Cerebellar cortex (tissue), 1 donor: ENCODE measurements at places on chromosomes 11 and 22.
A peak's percentile ranks its signal among the peaks of the same experiment; 100 is the strongest.

GRCh38 chr22:50621948-50622722, 5.8 kb downstream of the ARSA start:
- DNase-seq = peak; percentile 30

DNA sequence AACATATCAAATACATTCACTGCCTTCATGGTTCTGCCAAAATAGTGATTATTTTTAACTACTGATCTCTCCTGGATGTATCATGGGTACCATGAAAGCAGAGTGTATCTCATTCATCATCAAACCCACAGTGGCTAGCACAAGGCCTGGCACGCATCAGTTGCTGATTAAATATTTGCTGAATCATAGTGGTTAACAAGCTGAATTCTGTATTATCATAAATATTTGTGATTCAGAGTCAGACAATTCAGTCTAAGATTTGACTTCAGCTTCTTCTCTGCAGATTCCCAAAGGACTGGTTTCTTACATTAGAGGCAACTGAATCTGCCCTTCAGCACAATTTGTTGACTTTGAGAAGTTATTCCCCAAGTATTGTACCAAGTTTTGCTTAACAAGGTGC, 715.8 kb upstream of the LRRC4C start:
- no peak for DNase-seq

DNA sequence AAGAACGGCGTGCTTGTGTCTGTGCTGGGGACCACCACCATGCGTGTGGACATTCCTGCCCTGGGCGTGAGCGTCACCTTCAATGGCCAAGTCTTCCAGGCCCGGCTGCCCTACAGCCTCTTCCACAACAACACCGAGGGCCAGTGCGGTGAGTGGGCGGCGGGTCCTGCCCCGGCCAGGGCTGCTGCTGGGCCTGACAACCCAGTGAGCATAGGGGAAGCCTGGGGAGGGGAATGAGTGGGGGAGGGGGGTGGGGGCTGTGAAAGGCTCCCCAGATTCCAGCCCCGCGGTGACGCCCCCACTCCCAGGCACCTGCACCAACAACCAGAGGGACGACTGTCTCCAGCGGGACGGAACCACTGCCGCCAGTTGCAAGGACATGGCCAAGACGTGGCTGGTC, 31.9 kb downstream of the MUC5B start:
- no peak for DNase-seq

DNA sequence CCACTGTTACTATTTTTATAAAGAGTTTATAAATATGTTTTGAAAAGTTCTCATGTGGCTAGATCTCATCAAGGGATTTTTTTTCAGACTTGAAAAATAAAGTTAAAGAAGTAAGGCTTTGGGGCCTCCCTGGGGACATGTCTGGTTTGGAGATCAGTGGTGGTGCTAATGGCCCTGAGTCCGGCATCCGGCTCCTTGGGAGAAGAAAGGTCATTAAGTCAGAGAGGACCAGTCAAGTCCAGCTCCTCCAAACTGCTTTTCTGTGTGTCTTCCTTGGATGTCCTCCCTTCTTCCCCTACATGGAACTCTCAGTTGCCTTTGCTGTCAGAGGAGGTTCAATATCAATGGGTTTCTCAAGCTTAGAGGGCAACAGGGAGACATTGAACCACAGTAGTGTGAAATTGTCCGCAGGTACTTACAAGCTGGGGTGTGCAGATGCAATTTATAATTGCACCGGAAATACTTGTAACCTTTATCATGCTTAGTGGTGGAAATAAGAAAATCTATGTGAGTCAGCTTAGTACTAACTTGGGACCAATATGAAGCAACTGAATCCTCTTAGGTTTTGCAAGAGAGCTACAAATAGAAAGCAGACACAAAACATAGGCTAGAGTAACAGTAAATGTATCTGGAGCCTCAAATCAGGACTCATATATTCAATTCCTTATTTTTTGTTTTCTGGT, 144.3 kb downstream of the TEAD1 start:
- no peak for DNase-seq

DNA sequence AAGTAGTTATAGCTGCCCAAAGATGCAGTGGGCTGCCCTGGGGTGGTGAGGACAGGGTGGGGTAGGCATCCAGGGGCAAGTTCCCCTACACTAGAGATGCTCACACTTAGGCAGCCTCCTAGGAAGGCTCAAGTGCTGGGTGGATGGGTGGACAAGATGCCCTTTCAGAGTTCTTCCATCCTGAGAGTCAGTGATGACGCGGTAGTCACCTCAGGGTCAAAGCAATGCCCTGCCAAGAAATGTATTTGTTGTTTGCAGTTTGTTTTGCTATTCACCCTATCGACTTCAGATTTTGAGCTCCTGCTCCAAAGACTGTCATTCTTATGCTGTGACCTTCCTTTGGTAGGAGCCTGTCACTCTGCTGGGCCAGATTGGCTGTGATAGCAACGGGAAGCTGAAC, 18.9 kb downstream of the POLA2 start:
- DNase-seq = no peak

DNA sequence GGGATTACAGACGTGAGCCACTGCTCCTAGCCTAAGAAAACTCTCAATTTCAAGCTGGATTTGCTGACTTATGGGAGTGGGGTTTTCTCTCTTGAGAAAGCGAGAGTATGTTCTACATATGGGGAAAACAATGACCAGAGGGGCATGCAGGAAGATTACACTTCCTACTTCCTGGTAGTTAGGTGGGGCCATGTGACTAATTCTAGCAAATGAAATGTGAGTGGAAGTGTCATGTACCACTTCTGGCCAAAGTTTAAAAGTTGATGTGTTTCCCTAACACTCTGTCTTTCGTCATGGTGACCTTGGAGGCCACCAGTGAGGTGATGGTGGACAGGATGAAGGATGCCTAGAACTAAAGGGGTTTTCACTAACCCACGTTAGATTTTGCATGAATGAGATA, 50.5 kb downstream of the PARVG start:
- no peak for DNase-seq

GRCh38 chr11:110455718-110456117, 26.0 kb downstream of the FDX1 start:
- DNase-seq = no peak

DNA sequence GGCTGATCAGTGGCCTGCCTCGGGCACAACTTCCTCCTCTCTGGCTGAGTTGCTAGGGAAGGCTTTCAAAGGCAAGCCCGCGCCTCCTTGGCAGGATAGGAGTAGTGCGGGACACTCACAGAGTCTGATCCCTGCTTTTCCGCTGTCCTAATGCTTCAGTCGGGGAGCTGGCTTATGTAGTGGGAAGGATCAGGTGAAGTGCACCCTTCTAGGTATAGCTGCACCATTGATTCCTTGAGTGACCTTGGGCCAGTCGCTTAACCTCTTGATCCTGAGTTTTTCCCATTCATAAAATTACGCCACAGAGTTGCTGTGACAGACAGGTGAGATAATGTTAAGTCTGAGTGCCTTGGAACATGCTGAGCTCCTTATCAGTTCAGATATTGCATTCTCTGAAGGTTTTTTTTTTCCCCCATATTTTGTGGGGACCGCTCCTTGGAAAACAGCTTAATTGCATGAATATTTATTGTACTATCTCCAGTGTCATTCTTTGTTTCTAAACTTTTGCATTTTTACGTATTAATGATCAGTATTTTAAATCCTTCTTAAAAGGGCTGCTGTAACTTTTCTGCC, 961 bp downstream of the IPO7 start:
- no peak for DNase-seq

DNA sequence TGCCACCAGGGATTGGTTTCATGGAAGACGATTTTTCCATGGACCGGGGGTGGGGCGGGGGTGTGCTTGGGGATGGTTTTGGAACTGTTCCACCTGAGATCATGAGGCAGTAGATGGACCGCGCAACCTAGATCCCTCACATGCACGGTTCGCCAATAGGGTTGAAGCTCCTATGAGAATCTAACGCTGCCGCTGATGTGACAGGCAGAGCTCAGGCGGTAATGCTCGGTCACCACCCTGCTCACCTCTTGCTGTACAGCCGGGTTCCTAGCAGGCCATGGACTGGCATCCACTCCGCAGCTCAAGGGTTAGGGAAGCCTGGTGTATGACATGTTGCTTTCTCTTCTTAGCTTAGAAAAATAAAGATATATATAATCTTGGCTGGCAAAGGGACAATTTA, 22.0 kb downstream of the RBX1 start:
- DNase-seq = no peak

DNA sequence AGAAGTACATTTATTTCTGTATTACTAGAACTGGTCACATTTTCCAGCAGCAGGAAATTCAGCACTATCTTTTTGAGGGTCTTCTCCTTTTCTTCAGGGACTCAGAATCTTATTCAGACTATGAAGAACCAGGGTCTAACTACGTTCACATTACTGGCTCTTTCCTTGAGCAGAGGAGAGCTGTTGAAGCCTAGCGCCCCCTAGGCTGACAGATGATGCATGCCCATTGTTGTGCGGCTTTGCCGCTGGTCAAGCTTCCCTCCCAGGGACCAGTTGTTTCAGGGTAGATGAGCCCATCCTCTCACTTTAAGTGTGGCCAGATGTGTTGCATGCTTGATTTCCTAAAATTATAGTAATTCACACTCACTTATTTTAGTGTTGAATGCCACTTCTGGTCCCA, 168.2 kb upstream of the PDGFD start:
- DNase-seq = no peak

DNA sequence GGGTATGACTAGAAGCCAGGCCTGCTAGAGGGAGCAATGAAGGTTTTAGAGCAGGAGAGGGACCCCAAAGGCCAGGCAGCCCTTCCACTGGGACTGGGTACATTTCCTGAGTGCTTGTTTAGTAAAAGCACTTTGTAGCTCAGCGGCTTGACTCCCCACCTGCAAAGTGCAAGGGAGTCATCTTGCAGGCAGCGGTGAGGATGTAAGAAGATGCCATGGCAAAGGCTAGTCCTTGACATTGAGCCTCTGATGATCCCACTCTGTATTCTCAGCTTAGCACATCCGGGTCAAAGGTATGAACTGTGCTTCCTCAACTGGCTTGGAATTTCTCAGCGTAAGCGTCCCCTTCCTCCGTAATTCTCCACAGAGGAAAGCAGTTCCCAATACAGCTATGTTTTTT, 3.1 kb upstream of the UBE2L3 start:
- no peak for DNase-seq

- DNase-seq = peak; percentile 34
Observed at GRCh38 chr22:48146426-48146825, 1384.0 kb downstream of the TBC1D22A start.

DNA sequence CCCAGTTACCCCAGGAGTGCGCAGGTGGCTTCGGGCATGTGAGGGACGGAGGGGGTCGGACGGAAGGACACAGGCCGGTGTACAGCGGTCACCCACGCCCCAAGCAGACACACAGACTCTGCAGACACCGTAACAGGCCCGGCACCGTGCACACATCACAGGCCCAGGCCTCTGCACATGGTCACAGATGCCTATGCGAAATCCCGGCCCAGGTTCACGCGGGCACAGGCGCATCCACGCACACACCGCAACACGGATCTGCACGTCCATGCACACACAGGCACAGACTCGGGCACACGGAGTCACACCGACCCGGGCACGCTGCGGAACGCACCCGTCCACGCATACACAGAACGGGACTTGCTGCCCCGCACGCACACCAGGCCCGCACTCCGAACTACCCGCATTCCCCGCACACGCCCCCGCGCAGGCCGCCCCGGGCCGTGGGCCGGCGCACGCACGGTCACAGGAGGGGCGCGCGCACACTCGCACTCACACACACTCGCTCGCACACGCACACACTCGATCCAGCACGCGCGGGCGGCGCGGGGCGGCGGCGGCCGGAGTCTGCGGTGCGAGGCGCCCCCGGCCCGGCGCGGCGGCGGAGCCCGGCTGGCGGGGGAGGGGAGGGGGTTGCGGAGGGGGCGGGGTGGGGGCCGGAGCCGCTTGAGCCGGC, at the start of gene MGAT3:
Gene MGAT3 (plus strand): TSS at position 491 of the 676 bp plus-strand sequence. CDS start 30,336 bp downstream, outside the sequence.
- DNase-seq = no peak

DNA sequence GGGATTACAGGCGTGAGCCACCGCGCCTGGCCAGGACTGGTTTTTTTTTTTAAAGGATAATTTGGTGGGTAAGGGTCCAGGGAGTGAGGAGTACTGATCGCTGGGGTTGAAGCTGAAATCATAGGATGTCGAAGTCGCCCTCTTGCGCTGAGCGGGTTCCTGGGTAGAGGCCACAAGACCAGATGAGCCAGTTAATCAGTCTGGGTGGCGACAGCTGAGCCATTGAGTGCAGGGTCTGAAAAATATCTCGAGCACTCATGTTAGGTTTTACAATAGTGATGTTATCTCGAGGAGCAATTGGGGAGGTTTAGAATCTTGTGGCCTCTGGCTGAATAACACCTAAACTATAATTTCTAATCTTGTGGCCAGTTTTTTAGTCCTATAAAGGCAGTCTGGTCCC, 7.8 kb downstream of the APOL5 start:
- DNase-seq = no peak

DNA sequence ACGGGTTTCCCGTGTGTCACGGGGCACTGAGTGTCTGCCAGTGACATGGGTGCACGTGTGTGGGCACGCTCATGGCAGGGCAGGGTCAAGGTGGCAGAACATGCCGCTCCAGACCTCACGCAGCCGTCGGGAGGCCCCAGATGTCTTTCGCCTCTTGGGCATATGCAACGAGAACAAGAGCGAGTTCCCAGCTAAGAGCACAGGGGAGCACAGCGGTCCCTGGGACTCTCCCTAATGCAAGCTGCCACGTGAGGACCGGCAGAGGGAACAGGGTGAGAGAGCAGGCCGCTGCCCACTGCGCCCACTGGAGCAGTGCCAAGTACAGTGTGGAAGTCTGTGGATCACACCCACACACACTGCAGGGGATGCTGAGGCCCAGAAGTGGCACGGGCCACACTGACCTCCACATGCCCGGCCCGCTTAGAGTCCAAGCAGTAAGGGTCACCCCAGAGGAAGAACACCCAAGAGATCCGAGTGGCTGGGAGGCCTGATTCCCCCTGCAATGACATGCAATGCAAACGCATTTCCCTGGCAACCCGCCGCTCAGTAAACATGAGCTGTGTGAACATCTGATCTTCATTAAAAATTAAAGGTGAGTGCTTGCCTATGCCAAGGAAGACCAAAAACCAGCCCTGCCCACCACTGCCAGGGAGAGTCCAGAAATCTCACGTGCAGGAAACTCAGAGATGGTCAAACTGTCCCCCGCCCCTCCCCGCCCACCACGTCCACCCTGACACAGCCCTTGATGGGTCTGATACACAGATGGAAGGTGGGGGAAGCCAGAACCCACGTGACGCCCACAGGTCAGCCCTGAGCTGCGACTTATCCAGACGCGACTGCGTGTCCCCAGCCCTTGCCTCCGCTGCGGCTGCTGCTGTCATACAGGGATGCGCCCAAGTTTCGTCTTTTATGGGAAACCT, 11.7 kb downstream of the CERK start:
- no peak for DNase-seq

- DNase-seq = no peak
Observed at GRCh38 chr11:68036717-68037239, 2.0 kb upstream of the TCIRG1 start.

GRCh38 chr11:131392528-131393255, 22.3 kb downstream of the NTM start:
- no peak for DNase-seq

- no peak for DNase-seq
Observed at GRCh38 chr11:120649316-120649715, 137.8 kb downstream of the GRIK4 start.

DNA sequence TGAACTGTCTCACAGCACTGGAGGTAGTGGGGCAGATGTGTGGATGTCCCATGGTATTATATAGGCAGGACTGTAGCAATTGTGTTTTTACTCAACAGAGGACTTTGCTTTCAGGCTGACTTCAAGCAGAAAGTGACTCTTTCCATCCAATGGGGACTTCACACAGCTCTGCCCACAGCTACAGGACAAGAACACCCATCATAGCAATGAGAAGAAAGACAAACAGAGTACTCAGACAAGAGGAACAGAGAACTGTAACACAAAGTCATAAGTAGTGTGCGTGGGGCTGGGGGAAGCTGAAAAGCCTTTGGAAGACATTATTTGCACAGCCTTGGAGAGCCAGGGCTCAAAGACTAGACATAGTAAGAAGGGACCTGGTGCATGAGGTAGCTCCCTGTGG, 70.3 kb downstream of the CCDC81 start:
- no peak for DNase-seq
